ENCODE measurements at places on chromosomes 4 and X.

- DNase-seq: no peak
- H3K36me3 ChIP-seq: no peaks in the 10 kb centered on the region
- no peaks in the 10 kb centered on the region for H3K4me1 ChIP-seq
- H3K27ac ChIP-seq: no peak overlapping the region
- no peaks in the 10 kb centered on the region for H3K27me3 ChIP-seq
These were observed 261.2 kb upstream of the GPC4 start for GRCh38 chrX:133676344-133677122.

GRCh38 chr4:26713563-26714151, 129.8 kb downstream of the TBC1D19 start:
- H3K4me1 ChIP-seq: no peaks in the 10 kb centered on the region
- no peak for DNase-seq
- H3K4me3 ChIP-seq: no peak overlapping the region
- no peaks in the 10 kb centered on the region for H3K36me3 ChIP-seq
- H3K27me3 ChIP-seq: no peaks in the 10 kb centered on the region
- H3K27ac ChIP-seq: no peak overlapping the region

DNA sequence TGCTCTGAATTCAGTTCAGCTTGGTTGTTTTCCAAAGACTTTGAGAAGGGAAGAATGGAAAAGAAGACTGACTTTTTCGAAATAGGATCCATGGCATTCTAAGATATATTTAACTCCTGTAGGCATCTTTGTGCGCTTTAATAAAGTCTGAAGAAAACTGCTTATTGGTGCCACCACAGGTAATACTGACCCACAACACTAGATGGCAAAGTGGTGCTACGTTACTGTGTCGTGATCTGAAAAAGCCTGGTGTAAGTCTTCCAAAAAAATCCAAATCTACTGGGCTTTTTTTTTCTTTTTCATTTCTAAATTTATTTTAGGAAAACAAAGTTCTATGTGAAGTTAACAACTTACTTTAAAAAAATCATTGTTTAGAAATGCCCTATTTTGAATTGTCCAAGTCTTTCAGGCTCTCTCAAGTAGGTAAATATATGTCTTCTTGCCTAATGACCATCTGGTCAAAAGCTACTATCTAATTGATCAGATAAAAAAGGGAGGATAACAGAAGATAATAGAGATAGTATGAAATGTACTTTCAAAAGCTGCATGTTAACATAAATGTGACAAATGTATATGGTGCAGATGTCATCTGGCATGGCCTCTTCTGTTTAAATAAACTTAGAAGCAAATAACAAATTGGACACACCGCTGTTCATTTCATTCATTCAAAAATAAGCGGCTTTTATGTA, 47.0 kb upstream of the MID1IP1 start:
- no peak overlapping the region for H3K27ac ChIP-seq
- no peaks in the 10 kb centered on the region for H3K27me3 ChIP-seq
- H3K4me1 ChIP-seq: no peaks in the 10 kb centered on the region

- DNase-seq: no peak
- no peaks in the 10 kb centered on the region for H3K4me1 ChIP-seq
- no peak overlapping the region for H3K27ac ChIP-seq
- H3K4me3 ChIP-seq: no peak overlapping the region
- H3K36me3 ChIP-seq: no peaks in the 10 kb centered on the region
These were observed 325.5 kb downstream of the PCDH18 start for GRCh38 chr4:137206781-137207180.

- H3K27me3 ChIP-seq: no peaks in the 10 kb centered on the region
- no peaks in the 10 kb centered on the region for H3K4me1 ChIP-seq
- no peak overlapping the region for H3K4me3 ChIP-seq
- H3K27ac ChIP-seq: no peak overlapping the region
These were observed 28.6 kb downstream of the RNF175 start for GRCh38 chr4:153731239-153731638.

GRCh38 chr4:113162089-113162488, 112.6 kb downstream of the ANK2 start:
- DNase-seq: no peak
- no peaks in the 10 kb centered on the region for H3K36me3 ChIP-seq
- H3K4me3 ChIP-seq: no peak overlapping the region
- H3K27ac ChIP-seq: peak overlapping the region; percentile 39
- H3K4me1 ChIP-seq: no peaks in the 10 kb centered on the region

GRCh38 chr4:123234955-123235354, 161.6 kb upstream of the SPRY1 start:
- no peak overlapping the region for H3K27ac ChIP-seq
- H3K36me3 ChIP-seq: no peaks in the 10 kb centered on the region
- DNase-seq: no peak
- H3K4me3 ChIP-seq: no peak overlapping the region
- no peaks in the 10 kb centered on the region for H3K4me1 ChIP-seq

GRCh38 chr4:156889616-156890594, 81.7 kb downstream of the PDGFC start:
- H3K4me3 ChIP-seq: no peak overlapping the region
- peak; percentile 62 for DNase-seq
- no peak overlapping the region for H3K27ac ChIP-seq
- no peaks in the 10 kb centered on the region for H3K4me1 ChIP-seq
- H3K36me3 ChIP-seq: no peaks in the 10 kb centered on the region
- no peaks in the 10 kb centered on the region for H3K27me3 ChIP-seq

DNA sequence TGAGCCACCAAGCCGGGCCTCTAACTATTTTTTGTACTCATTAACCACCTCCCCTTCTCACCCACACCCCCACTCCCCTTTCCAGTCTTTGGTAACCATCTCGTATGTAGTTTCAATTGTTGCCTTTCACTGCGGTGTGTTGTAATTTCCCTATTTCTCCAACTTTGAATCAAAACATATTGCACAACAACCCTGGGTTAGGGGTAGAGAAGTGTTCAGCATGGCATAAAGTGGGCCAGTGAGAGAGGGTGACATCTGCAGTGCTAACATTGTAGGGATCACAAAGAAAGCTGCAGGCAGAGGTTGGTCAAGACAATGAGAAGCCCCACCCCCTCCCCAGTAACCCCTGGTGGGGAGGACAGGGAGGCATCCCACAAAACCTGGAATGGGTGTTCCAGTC, 92.7 kb downstream of the SPATA18 start:
- H3K27ac ChIP-seq: no peak overlapping the region
- no peak for DNase-seq
- no peak overlapping the region for H3K4me3 ChIP-seq
- no peaks in the 10 kb centered on the region for H3K36me3 ChIP-seq
- no peaks in the 10 kb centered on the region for H3K27me3 ChIP-seq

- H3K27me3 ChIP-seq: no peaks in the 10 kb centered on the region
- no peaks in the 10 kb centered on the region for H3K4me1 ChIP-seq
- DNase-seq: no peak
- H3K4me3 ChIP-seq: no peak overlapping the region
- no peaks in the 10 kb centered on the region for H3K36me3 ChIP-seq
These were observed 147.9 kb upstream of the CTSO start for GRCh38 chr4:156101571-156101970.

GRCh38 chrX:145848857-145849256, 31.2 kb downstream of the SLITRK2 start:
- H3K4me1 ChIP-seq: no peaks in the 10 kb centered on the region
- no peaks in the 10 kb centered on the region for H3K27me3 ChIP-seq
- no peak for DNase-seq
- H3K4me3 ChIP-seq: no peak overlapping the region
- no peaks in the 10 kb centered on the region for H3K36me3 ChIP-seq
- H3K27ac ChIP-seq: no peak overlapping the region

DNA sequence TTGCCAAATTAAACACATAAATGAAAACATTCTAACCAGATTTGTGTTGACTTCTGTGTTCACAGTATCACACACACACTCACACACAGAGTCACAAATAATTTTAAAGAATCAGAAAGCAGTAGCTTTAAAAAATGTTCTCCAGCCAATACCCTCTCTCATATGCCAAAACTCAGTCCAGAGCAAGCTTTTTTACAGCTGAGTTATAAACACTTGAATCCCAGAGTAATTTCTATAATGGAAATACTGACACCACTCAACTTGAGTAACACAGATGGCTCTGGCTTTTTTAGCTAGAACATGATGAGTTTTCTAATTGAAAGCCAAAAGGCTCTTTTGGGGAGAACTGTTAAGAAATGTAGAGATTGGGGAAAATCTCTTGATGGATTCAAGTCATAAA, 100.8 kb downstream of the DOCK11 start:
- H3K4me3 ChIP-seq: no peak overlapping the region
- no peak for DNase-seq
- no peaks in the 10 kb centered on the region for H3K27me3 ChIP-seq
- H3K4me1 ChIP-seq: no peaks in the 10 kb centered on the region
- no peak overlapping the region for H3K27ac ChIP-seq

DNA sequence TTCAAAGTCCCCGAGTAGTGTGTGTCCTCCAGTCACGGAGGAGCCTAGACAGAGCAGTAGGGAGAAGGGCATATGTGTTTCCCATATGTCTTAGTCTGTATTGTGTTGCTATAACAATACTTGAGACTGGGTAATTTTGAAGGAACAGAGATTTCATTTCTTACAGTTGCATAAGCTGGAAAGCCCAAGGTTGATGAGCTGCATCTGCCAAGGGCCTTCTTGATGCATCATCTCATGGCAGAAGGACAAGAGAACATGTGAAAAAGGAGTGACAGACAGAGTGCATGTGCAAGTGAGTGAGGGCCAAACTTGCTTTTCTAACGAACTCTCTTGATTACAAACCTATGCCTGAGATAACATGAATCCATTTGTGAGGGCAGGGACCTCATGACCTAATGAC, 243.4 kb downstream of the ARHGAP10 start:
- no peaks in the 10 kb centered on the region for H3K27me3 ChIP-seq
- DNase-seq: no peak
- H3K4me1 ChIP-seq: no peaks in the 10 kb centered on the region
- H3K36me3 ChIP-seq: no peaks in the 10 kb centered on the region

- H3K4me3 ChIP-seq: no peak overlapping the region
- no peaks in the 10 kb centered on the region for H3K27me3 ChIP-seq
- DNase-seq: no peak
These were observed 160.2 kb downstream of the MAGEB5 start for GRCh38 chrX:26376037-26376708.

- no peaks in the 10 kb centered on the region for H3K4me1 ChIP-seq
- DNase-seq: no peak
- no peak overlapping the region for H3K4me3 ChIP-seq
- H3K27ac ChIP-seq: no peak overlapping the region
- no peaks in the 10 kb centered on the region for H3K36me3 ChIP-seq
- no peaks in the 10 kb centered on the region for H3K27me3 ChIP-seq
These were observed 1060.6 kb downstream of the STIM2 start for GRCh38 chr4:27921231-27921630.

DNA sequence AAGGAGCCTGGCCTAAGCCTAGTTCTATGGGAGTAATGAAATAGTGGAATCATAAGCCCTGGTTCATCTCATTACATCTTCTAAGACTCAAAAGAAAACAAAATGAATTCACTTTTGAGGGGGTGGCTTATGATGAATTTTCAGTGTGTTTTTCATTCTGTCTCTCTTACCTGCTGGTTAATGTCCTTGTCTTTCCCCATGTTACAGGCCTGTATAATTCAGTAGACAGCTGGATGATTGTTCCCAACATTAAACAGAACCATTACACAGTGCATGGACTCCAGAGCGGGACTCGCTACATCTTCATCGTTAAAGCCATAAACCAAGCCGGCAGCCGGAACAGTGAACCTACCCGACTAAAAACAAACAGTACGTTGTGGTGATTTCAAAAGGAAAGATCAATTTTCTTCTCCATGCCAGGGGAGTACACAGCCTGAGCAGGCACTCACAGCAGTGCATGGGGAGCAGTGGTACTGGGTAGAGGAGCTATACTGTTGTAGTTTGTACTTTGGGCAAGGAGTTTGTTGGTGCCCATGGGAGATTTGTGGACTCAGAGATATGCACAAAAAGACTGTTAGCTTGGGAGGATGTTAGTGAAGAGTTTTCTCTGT, 57.9 kb downstream of the TEX13B start:
- H3K36me3 ChIP-seq: no peaks in the 10 kb centered on the region
- no peak overlapping the region for H3K27ac ChIP-seq
- H3K4me3 ChIP-seq: no peak overlapping the region

GRCh38 chrX:68717663-68718442, 70.4 kb downstream of the STARD8 start:
- no peak for DNase-seq
- H3K4me1 ChIP-seq: no peaks in the 10 kb centered on the region
- peaks cover 15% of the 10 kb centered on the region for H3K36me3 ChIP-seq
- H3K27ac ChIP-seq: no peak overlapping the region
- no peak overlapping the region for H3K4me3 ChIP-seq

- no peaks in the 10 kb centered on the region for H3K27me3 ChIP-seq
- peak overlapping the region; percentile 65 for H3K27ac ChIP-seq
- H3K4me3 ChIP-seq: peak overlapping the region; percentile 52
- H3K4me1 ChIP-seq: no peaks in the 10 kb centered on the region
- H3K36me3 ChIP-seq: no peaks in the 10 kb centered on the region
- no peak for DNase-seq
These were observed 1.0 kb downstream of the CDS1 start for GRCh38 chr4:84583876-84584380.

GRCh38 chr4:31918891-31919290, 1198.7 kb downstream of the PCDH7 start:
- no peaks in the 10 kb centered on the region for H3K27me3 ChIP-seq
- H3K36me3 ChIP-seq: no peaks in the 10 kb centered on the region
- no peak overlapping the region for H3K27ac ChIP-seq
- no peak overlapping the region for H3K4me3 ChIP-seq
- H3K4me1 ChIP-seq: no peaks in the 10 kb centered on the region

DNA sequence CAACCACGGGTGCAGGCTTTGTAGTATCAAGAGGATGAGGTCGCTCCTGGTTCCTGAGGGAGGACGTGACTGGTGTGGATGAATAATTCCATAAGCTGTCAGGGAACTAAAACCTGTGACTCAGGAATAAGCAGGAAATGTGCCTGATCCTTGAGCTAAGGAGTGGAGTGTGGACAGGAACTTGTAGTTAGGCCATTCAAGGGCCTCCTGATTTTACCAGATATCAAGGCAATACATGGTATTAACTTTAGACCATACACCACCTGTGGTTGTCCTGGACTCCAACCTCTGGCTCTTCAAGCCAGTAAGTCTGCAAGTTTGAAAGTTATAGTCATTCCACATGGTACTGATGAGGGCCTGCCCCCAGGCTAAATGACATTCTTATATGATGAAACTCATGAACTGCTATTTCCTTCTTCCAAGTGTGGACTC, 12.1 kb upstream of the ING2 start:
- no peak overlapping the region for H3K27ac ChIP-seq
- H3K4me1 ChIP-seq: no peaks in the 10 kb centered on the region
- DNase-seq: no peak
- H3K4me3 ChIP-seq: no peak overlapping the region

DNA sequence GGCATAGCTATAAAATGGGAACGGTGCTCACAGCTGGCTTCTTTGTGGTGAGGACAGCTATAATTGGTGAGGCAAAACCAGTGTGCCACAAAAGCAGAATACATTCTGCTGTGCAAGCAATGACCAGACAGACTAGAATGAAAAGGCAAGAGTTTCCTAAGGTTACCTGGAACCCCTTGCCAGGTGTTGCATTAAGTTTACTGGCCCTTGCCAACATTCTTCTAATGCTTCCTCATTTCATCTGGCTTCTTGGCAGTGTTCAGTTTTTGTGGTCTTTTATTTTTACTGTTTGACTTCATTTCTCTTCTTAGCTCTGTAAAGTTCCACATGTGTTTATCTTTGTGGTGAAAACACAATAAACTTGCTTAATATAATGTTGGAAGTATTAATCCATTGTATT, 131.4 kb downstream of the PTTG2 start:
- DNase-seq: no peak
- peaks cover 35% of the 10 kb centered on the region for H3K36me3 ChIP-seq
- H3K4me3 ChIP-seq: no peak overlapping the region
- no peak overlapping the region for H3K27ac ChIP-seq
- no peaks in the 10 kb centered on the region for H3K4me1 ChIP-seq

All from right atrium auricular region (tissue), 2 donors.